ENCODE measurements at places on chromosomes 2 and 18. TPM values are rescaled to one million over a fixed set of nuclear protein-coding genes. Genes with fewer than 3 reads are reported as not detected.

LDLRAD4 gene
- total RNA-seq, result 0.65 TPM

ABCA12 gene
- not detected for total RNA-seq

B4GALT6 gene
- total RNA-seq, result 11.2 TPM

MAL gene
- total RNA-seq, result not detected

RFX8 gene
- total RNA-seq, result 0.37 TPM

MC5R gene
- total RNA-seq, result not detected

RAX gene
- total RNA-seq, result 78.1 TPM

IL36RN gene
- total RNA-seq, result not detected

LYG2 gene
- total RNA-seq, result not detected

SERPINB13 gene
- not detected for total RNA-seq
